Right renal pelvis (tissue), 4 donors: ENCODE measurements at places on chromosomes 16 and 17. TPM values are rescaled to one million over a fixed set of nuclear protein-coding genes. Genes with fewer than 3 reads are reported as not detected.
A peak's percentile ranks its signal among the peaks of the same experiment; 100 is the strongest.

The TSPOAP1 gene
- polyA plus RNA-seq = 48.4 TPM

The ZG16 gene
- 0.01 TPM for polyA plus RNA-seq

The ACAP1 gene
- 5.7 TPM for polyA plus RNA-seq

The WFIKKN2 gene
- polyA plus RNA-seq = 1.5 TPM

The GLP2R gene
- polyA plus RNA-seq = 0.04 TPM

DNA sequence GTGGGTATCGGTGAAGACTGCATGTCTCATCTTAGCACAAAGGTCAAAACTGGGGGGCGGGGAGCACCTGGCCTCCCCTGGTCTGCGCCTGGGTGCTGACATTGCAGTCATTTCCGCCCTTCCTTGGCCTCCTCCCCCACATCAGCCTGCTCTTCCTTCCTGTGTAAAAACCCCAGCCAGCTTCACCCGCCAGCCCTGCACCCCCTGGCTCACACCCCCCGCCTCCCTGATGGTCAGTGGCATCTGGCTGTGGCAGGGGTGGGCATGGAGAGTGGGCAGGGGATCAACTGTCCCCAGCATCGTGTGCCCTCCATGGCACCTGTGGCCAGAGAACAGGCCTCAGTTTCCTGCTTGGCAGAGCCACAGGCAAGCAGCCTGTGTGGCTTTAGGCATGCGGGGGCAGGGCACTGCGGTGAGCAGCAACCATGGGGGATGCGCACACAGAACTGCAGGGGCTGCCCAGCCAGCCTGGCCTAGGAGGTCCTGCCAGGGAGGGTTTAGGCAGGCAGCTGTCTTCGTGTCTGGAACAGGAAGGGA is 26.5 kb upstream of the LASP1NB start:
- no peak for DNase-seq

DNA sequence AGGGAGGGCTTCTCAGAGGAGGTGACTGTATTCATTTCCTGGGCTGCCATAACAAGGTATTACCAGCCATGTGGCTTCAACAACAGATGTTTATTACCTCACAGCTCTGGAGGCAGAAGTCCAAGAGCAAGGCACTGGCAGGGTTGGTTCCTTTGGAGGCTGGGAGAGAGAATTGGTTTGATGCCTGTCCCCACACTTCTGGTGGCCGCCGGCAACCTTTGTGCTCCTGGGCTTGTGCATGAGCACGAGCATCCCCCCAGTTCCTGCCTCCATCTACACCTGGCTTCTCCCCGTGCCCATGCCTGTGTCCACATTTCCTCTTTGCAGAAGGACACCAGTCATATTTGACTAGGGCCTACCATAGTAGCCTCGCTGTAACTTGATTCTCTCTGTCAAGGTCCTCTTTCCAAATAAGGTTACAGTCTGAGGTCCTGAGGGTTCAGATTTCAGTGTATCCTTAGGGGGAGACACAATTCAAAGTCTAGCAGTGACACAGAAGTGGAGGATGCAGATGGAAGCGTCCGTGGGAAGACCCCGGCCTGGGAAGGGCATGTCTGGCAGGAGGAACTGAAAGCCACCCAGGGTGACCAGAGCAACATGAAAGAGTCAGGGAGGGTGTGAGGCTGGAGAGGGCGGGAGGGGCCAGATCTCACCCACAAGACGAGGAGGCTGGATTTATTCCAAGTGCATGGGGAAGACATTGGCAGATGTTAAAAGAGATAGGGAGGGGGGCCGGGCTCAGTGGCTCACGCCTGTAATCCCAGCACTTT is 188.2 kb upstream of the HSBP1 start:
- no peak for DNase-seq

GRCh38 chr16:64171632-64172031 is 950.2 kb downstream of the CDH11 start:
- no peak for DNase-seq

- DNase-seq = no peak
Observed at GRCh38 chr16:90012991-90013745, 6.1 kb downstream of the DBNDD1 start.

DNA sequence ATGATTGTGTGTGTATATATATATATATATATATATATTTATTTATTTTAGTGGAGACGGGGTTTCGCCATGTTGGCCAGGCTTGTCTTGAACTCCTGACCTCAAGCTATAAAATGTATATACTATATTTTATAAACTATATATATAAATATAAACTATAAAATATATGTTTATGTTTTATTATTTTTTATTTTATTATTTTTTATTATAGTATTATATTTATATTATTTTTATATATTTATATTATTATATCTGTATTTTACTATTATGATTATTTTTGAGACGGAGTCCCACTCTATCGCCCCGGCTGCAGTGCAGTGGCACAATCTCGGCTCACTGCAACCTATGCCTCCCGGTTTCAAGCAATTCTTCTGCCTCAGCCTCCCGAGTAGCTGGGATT is 10.5 kb upstream of the PHOSPHO1 start:
- no peak for DNase-seq

DNA sequence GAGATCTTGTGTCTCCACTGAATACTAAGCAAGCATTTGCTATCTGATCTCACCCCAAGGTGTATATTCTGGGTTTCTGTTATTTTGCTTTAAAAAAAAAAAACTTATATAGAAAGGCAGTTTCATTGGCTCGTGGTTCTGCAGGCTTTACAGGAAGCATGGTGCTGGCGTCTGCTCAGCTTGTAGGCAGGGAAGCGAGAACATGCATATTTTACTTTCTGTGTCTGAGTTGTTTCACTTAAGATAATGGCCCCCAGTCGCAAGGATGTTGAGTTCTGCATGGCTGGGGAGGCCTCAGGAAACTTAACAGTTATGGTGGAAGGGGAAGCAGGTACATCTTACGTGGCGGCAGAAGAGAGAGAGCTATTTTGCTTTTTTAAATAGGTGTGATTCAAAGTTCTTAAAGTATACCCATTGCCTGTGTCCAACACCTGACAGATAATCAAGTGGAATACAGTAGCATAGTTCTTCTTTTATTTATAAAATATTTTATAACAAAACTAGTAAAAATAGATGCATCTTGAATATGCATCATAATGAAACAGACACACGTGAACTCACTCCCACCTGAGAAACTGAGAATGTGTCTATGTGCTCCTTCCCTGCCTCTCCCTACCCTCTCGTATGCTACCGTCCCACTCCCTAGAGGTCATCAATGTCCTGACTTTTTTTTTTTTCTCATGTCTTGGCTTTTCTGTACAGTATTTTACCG is 15.4 kb upstream of the ARHGAP17 start:
- DNase-seq = no peak

- no peak for DNase-seq
Observed at GRCh38 chr17:81309140-81309858, 14.2 kb upstream of the SLC38A10 start.

- no peak for DNase-seq
Observed at GRCh38 chr17:67364847-67365737, 1.3 kb downstream of the PSMD12 start.

DNA sequence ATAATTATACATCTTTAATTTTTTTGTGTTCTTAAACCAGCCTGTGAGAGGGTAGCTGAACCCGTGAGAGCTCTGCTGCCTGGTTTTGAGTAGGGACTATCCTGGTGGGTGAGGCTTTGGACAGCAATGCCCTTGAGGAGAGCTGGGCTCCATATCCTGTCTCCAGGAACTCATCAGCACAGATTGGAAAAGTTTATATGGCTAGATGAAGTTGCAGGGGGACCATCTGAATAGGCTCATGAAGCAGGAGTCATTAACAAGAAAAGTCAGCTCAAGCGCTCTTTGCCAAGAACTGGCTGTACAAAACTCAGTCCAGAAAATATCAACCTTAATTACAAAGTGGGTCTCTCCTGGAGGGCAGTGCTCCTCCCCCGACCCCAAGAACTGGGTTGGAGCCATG is 33.8 kb upstream of the SSTR2 start:
- no peak for DNase-seq

DNA sequence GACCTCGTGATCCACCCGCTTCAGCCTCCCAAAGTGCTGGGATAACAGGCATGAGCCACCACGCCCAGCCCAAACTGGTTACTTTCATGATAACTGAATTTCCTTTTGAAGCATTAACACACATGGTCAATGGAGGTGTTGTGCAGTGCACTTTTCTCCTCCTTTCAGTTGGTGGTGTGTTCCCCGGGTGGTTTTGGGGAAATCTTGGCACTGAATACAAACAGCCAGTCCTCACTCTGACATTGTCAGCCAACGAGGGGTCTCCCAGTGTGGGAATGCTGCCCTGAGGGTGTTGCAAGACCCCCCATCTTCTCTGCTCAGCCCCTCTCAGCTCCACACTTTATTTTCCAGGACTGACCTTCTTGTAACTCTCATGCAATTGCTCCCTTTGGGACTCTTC is 70.5 kb downstream of the SOX9 start:
- no peak for DNase-seq

- DNase-seq = peak; percentile 69
Observed at GRCh38 chr16:75385507-75386152, 47.7 kb downstream of the CFDP1 start.

- DNase-seq = no peak
Observed at GRCh38 chr16:86406056-86406455, 104.3 kb upstream of the FOXF1 start.

GRCh38 chr17:73560661-73561060 is 83.6 kb downstream of the SDK2 start:
- no peak for DNase-seq

GRCh38 chr16:56279132-56279531 is 87.8 kb downstream of the GNAO1 start:
- DNase-seq = no peak

- no peak for DNase-seq
Observed at GRCh38 chr16:86085161-86085611, 186.2 kb downstream of the IRF8 start.

GRCh38 chr17:66775881-66776400 is 59.0 kb upstream of the CACNG5 start:
- DNase-seq = no peak

DNA sequence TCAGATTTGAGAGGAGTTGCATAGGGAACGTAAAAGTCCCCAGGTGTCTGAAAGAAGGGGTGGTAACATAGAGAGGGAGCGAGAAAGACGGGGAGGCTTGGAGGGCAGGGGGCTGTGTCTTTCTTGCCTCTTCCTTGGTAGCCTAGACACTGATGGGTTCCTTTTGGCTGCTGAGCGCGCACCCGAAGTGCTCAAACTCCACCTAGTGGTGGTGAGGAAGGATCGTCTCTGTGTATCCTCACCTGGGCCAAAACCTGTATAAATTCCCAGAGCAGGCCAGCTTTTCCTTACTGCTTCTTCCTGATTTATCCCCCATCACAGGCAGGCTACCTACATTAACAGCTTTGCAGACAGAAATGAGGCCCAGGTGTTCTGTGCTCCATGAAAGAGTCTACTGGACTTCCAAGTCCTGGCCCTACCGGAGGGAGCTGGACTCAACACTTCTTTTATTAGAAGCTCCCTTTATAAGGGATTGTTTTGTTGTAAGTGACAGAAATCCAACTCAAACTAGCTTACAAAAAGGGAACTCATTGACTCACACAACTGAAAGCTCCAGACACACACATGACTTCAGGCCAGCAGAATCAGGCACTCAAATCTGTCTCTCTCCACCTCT is 5.5 kb upstream of the SLC25A35 start:
- DNase-seq = peak; percentile 59
